IPS DF 19.7 (cell line): ENCODE measurements at places on chromosomes 2 and 18.

GRCh38 chr2:132991471-132992045 is 321.6 kb upstream of the LYPD1 start:
- DNase-seq: no peak

GRCh38 chr2:222753251-222753824 is 81.9 kb downstream of the MOGAT1 start:
- no peak for DNase-seq

DNA sequence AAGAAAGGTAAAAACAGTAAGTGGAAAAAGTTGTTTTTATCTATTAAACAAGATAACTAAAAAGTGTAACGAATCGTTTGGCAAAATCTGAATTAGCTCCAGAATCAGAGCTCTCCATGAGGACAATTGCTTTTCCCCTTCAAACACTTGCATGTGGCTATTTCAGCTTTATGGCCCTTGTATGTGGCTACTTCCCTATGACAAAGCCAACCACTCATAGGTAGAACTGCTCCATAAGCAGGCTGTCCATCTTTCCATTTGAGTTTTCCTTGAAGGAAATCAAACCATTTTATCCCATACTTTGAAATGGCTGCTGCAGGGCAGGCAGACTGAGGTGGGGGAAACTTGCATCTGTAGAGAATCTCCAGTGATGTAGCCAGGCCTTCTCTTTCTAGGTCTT is 445.5 kb upstream of the ID2 start:
- no peak for DNase-seq

GRCh38 chr2:145015561-145015960 is 495.6 kb upstream of the ZEB2 start:
- no peak for DNase-seq

DNA sequence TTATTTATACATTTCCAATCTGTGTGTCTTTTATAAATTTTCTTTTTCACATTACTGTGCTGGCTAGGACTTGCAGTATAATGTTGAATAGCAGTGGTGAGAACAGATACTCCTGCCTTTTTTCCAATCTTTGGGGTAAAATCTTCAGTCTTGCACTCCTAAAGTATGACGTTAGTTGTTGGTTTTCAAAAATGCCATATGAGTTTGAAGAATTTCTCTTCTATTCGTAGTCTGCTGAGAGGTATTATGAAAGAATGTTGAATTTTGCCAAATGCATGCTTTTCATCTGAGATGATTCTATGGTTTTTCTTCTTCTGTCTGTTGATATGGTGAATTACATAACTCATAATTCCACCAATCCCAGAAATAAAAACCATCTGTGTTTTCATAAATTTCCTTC is 335.3 kb upstream of the CHST9 start:
- DNase-seq: no peak

DNA sequence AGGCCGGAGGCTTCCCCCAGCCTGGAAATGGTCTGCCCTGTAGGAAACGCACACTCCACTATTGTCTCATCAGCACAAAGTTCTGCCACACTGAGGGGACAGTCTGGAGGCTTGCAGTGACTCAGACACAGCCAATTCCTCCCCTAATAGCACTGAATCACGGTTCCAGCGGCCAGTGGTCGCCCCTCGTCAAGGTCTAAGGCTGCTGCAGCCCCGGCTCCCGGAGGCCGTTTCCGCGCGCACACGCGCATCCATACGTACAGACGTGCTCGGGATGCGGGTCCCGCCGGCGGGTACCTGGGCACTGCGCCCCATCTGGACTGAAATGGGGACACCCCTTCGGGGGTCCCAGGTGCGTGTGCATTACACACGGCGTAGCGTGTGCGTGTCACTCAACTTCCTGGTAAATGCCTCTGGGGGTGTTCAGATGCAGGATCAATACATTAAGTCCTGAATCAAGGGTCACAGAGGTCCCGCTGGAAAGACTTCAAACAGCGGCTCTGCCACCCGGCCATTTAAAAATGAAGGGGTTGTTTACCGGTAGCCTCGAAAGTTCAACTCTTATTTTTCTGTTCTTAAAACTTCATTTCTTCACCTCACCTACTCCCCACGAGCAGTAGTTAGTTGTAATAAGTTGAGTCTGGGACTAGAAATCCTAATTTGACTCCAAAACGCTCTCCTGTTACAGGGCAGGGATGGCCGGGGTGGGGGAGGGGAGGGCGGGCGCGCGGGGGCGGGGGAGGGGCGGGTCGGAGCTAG is 572 bp upstream of the ZNF516 start:
- DNase-seq: no peak

GRCh38 chr2:120469426-120469825 is 123.5 kb downstream of the INHBB start:
- no peak for DNase-seq

- no peak for DNase-seq
These were observed 23.6 kb downstream of the INPP5D start for GRCh38 chr2:233083782-233084181.

- DNase-seq: no peak
These were observed 252.2 kb upstream of the CDH7 start for GRCh38 chr18:65498605-65499004.

- no peak for DNase-seq
These were observed 411.6 kb upstream of the NRP2 start for GRCh38 chr2:205270689-205271088.

- no peak for DNase-seq
These were observed 47.0 kb upstream of the TGIF1 start for GRCh38 chr18:3402982-3403451.

- DNase-seq: no peak
These were observed 21.7 kb upstream of the APCDD1 start for GRCh38 chr18:10432781-10433180.

- DNase-seq: no peak
These were observed 112.3 kb downstream of the COLEC12 start for GRCh38 chr18:388200-388599.

DNA sequence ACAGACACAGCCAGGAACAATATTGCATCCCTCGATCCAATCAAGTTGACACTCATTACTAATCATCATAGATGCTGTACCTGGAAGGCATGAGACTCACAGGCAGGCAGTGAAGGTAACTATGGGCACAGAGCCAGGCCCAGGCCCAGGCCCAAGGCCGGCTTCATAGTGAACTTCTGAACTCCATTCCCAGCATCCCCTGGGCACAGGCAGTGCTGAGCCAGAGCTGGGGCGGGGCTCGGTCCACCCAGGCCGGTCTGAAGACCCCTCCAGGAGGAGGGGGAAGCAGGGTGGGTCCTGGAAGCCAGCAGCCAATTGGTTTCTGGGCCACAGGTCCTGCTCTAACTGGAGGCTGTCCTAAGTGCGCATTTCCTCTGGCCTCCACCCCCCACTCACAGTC is 37.6 kb downstream of the MLPH start:
- DNase-seq: no peak
